Urinary bladder (tissue), 4 donors: ENCODE measurements at places on chromosomes 6 and 20. TPM values are rescaled to one million over a fixed set of nuclear protein-coding genes. Genes with fewer than 3 reads are reported as not detected.

The ID4 gene
- 102 TPM for total RNA-seq

The CTAGE9 gene
- total RNA-seq, result not detected

The HLA-DPB1 gene
- 16.4 TPM for total RNA-seq

The EEF1A2 gene
- total RNA-seq, result 11.2 TPM

The SLC26A8 gene
- total RNA-seq, result 0.11 TPM

The GPLD1 gene
- total RNA-seq, result 4.8 TPM

The MOG gene
- total RNA-seq, result not detected

The LHFPL5 gene
- total RNA-seq, result not detected

The BPIFB2 gene
- total RNA-seq, result not detected

The OR2H1 gene
- total RNA-seq, result not detected

GRCh38 chr6:10014557-10014956, 400.3 kb downstream of the TFAP2A start:
- no peak for DNase-seq

DNA sequence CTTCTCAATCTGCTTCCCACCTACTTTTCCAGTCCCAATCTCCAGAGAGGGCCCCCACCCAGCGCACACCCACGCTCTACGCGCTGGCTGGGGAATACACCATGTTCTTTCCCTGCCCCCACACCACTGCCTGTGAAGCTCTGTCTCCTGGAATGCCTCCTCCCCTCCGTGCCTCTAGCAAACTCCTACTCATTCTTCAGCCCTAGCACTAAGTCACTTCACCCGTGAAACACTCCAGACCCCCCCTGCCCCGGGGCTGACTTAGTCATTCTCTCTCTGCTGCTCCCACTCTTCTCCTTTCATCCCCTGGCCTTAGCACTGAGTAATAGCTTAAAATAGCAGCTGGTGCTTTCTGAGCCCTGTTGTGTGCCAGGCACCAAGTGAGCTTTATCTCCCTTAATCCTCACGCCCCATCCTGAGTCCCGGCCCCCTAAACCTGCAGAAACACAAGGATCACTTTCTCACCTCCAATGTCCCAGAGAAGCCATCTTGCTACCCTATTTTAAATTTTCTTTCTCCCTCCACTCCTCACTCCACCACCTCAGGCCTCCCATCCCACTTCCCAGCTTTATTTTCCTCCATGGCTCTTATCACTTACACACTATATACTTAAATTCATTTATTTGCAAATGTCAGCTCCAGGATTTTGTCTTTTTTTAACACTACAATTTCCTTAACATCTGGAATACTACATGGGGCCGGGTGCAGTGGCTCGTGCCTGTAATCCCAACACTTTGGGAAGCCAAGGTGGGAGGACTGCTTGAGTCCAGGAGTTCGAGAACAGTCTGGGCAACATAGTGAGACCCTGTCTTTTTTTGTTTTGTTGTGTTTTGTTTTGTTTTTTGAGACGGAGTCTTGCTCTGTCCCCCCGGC, 6.3 kb upstream of the PARD6B start:
- DNase-seq, result no peak

- DNase-seq, result no peak
Observed at GRCh38 chr20:52103913-52104545, 87.5 kb downstream of the ZFP64 start.

DNA sequence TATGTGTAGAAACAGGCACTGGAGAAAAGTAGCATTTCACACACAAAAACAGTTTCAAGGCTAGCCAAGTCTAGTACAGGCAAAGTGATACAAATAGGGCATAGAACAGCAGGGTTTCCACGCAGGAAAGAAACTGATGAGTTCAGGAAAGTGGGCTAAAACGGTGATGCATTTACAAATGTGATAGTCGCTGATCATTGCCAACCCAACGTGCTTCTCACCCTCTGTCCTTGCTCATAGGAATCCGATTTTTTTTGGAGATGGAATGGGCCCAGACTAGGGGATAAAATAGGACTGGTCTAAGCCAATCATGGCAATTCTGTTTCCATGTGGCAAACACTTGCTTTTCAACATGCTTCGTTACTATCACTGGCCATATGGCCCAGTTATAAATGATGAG, 536.6 kb downstream of the PRKN start:
- no peak for DNase-seq

GRCh38 chr6:148869585-148869984, 122.8 kb downstream of the UST start:
- DNase-seq, result no peak

DNA sequence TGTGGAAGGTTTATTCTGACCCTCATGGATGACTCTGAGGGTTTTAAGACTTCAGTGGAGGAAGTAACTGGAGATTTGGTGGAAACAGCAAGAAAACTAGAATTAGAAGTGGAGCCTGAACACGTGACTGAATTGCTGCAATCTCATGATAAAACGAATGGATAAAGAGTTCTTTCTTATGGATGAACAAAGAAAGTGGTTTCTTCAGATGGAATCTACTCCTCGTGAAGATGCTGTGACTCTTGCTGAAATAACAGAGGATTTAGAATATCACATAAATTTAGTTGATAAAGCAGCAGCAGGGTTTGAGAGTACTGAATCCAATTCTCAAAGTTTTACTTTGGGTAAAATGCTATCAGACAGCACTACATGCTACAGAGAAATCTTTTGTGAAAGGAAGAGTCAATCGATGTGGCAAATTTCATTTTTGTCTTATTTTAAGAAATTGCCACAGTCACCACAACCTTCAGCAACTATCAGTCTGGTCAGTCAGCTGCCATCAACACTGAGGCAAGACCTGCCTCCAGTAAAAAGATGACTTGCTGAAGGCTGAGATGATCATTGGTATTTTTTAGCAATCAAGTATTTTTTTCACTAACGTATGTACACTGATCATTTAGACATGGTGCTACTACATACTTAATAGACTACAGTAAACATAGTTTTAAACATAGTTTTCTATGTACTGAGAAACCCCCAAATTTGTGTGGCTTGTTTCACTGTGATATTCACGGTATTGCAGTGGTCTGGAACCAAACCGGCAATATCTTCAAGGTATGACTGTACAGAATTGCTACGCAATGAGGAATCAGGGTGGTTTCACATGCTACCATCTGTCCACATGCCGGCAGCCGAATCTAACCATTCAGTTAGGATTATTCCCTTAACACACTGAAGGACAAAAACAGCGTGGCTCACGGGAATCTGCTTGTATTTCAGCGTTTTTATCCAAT, 149.0 kb downstream of the MYB start:
- DNase-seq, result no peak

DNA sequence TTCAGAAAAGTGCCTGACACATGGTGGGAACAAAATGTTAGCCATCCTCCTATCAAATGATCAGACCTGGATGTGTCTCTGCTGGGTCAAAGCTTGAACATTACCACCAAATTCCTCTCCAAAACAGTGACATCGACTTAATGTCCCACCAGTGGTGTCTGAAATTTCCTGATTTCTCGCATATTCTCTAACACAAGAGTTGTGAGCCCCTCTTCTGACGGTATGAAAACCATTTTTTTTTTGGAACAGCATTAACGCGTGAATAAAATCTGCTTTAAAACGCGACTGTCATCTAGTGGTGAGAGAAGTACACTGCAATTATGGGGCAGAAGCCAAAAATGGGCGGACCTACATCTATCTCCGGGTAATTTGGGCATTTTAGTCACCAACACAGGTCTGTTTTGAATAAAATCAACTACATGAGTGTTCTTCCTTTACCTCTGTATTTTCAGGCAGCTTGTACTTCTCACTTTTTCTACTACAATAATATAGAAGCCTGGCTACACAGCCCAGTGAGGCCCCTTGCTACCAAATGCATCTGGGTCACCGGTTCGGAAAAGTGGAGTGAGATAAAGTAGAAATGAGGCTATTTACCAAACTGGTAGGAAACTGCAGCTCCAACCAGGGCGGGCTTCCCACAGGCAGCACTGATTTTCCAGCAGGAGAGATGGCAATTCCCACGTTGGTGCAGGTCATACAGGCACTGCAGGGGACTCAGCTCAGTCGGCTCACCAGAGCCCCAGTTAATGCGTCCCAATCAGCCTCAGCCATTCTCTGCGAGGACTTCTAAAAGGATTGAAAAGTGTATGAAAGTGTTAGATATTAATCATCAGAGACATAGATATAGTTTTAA, 27.4 kb downstream of the MGME1 start:
- peak; percentile 40 for DNase-seq

GRCh38 chr20:40223810-40224209, 465.2 kb downstream of the MAFB start:
- no peak for DNase-seq

- no peak for DNase-seq
Observed at GRCh38 chr20:60060593-60060992, 102.4 kb downstream of the CDH26 start.

DNA sequence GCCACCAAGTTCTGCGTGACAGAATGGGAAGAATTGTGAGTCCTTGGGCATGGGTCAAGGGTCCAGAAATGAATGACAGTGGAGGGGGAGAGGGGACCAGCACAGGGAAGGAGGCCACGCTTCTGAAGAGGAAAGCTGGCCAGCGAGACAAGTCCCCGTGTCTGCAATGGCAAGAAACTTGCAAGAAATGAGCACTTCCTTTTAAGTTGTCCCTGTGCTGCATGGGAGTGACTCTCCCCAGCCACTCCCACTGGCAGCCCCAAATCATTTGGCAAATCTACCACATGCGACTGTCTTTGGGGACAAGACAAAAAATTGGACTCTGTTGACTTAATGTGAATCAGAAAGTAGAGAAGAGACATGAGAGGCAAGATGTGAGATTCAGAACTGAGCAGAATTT, 242.2 kb upstream of the RREB1 start:
- no peak for DNase-seq

DNA sequence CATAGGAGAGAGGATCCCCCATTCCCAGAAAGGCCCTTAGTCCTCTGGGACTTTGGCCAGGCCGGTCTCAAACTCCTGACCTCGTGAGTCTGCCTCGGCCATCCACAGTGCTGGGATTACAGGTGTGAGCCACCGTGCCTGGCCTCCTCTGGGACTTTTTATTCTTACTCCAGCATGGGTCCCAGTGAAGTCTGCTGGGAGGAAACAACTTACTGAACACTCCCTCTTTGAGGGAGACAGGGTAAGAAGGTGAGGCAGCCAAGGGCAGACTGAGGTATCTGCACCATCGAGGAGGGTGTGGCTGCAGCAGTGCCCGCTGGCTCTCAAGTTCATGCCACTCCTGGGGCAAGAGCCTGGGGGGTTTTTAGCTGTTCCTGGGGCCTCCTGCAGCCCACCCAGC, 2.4 kb downstream of the BAK1 start:
- DNase-seq, result no peak

GRCh38 chr6:46932526-46933319, 11.0 kb upstream of the ADGRF5 start:
- no peak for DNase-seq

DNA sequence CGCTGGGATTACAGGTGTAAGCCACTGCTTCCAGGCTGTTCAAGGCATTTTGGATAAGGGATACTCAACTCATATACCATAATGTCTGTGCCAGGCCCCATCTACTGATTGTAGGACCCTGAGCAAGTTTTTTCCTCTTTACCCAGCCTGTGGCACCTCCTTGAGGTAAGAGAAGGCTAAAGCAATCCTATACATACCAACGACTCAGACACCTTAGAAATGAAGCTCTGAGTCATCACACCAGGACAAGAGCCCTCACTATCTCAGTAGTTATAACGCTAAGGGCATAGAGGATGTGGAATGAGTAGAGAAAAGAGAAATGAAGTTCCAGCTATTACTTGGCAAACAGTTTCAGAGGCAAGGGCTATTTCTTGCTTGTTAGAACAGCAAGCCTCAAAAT, 16.9 kb downstream of the NDRG3 start:
- no peak for DNase-seq

- DNase-seq, result no peak
Observed at GRCh38 chr6:15370733-15371671, 125.1 kb downstream of the JARID2 start.

- no peak for DNase-seq
Observed at GRCh38 chr6:134464690-134465411, 146.9 kb upstream of the SGK1 start.

GRCh38 chr6:135941275-135942025, 89.9 kb downstream of the PDE7B start:
- no peak for DNase-seq

- DNase-seq, result no peak
Observed at GRCh38 chr6:154485815-154486214, 24.7 kb downstream of the CNKSR3 start.

GRCh38 chr20:36519944-36520343, 21.4 kb upstream of the MYL9 start:
- DNase-seq, result no peak

DNA sequence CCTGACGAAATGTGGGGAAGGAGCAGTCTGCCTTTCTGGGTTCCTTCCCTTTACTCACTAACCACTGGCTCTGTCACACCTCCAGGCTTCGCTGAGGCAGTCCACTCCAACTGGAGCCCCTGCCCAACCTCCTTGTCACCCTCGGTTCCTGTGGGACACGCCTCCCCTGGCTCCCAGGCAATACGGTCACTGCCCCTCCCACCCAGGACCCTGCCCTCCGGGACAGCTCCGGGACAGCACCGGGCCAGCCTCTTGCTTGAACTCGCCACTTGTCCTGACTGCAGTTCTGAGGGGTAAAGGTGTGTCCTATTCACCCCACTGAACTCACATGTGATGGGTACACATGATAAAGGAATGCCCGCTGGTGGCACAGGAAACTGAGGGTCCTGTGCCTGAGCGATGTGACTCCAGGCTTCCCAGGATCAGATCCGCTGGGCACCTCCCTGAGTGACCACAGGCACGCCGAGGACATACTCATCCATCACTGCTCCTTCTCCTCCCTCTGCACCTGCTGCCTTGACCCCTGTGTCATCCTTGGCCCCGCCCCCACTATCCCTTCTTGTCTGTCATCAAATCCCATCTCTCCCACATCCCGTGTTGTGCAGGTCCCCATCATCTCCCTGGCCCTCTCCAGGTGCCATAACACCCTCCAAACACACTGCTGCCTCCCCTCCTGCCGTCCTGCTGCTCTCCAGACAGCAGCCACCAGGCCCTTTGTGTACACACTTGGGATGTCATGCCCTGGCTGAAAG, 7.9 kb downstream of the SDCBP2 start:
- DNase-seq, result no peak

DNA sequence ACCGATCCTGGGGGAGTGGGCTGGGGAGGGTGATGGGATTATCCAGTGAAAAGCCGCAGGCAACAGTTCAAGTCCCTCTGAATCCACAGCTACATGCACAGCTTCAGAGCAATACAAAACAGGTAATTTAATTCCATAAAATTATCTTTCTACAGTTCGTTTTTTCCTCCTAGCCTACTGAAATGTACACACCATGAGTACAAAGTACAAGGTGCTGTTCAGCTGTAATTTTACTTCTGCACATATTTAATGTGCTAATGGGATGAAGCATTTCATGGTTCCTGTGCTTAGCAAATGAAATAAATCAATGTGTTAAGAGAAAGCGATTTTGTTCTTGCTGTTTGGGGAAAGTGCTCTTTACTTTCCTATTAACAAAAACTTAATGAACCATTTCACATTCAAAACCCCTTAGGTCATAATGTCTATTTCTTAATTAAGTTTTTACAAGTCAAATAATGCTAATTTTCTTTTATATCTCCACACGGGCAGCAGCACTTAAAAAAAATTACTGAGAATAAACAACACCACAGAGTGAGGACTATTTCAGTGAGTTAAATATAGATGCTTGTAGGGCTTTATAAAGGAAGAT, 71.8 kb downstream of the INSM1 start:
- DNase-seq, result no peak

GRCh38 chr20:17803765-17804164, 104.0 kb downstream of the BANF2 start:
- no peak for DNase-seq

- no peak for DNase-seq
Observed at GRCh38 chr6:117555882-117556498, 46.3 kb downstream of the GOPC start.

GRCh38 chr6:79269877-79270276, 35.4 kb upstream of the HMGN3 start:
- no peak for DNase-seq
